Thyroid gland (tissue), 4 donors: ENCODE measurements at places on chromosomes 12 and 14.

DNA sequence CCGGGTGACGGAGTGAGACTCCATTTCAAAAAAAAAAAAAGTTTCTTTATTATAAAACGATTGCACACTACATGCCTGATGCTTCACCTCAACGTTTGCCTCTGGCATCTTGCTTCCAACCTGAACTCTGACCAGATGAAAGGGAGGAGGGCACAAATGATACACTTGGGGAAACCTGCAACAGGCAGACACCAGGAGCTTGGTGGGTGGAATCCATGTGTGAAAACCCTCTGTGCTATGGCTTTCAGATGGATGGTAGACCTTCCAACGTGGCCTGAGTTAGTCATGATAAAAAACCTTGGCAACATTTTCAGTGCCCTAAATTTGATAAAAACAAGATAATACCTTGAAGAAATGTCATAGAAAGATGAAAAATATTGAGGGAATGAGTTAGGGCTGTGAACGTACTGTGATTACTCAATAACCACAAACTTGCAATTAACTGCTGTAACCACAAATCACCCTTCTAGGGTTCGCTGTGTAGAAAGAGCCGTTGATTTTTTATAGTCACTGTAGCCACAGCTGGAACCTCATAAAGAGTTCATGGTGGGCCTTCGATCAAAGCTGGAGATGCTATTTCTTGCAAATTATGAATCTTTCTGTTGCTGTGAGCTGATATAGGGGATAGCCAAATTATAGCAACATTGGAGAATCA, 26.1 kb upstream of the GZMB start:
- H3K4me3 ChIP-seq = no peak overlapping the region
- no peak overlapping the region for H3K27ac ChIP-seq
- no peak for DNase-seq
- no peaks in the 10 kb centered on the region for H3K4me1 ChIP-seq
- H3K36me3 ChIP-seq = no peaks in the 10 kb centered on the region

DNA sequence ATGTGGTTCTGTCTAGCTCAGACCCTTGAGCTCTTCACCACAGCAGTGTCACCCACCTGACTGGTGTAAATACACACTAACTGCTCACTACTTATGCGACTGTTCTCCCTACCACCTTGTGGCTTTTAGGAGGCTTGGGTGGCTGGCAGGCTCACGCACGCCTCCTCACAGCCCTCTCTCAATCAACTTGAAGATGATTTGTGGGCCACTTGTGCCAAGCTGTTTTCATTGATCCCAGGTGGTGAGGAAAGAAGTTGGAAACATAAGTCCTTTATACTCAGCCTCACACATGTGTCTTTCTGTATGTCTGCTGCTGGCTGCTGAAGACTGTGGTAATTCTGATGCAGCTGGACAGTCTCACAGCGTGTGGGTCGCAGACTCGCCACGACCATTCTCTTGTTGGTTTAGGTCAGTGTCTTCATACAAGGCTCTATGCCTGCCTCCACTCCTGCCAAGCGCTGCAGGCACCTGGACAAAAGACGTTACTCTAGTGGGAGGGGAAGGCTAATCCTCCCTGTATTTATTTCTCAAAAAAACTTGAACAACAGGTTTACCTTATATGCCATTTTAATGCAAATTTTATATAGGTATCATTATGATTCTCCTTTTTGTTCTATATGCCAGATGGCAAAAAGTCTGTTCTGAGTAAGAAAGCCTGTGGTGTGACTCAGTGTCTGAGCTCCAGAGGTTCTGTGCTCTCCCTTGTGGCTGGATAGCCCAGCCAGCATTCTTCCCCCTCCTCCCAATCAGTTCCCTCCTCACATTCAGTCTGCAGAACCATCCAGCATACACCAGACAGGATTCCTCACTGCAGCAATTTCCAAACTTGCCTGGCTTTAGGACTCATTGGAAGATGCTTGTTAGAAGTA, 115.6 kb downstream of the DIP2B start:
- peak overlapping the region; percentile 11 for H3K27ac ChIP-seq
- H3K36me3 ChIP-seq = no peaks in the 10 kb centered on the region
- H3K4me1 ChIP-seq = peaks cover 38% of the 10 kb centered on the region

DNA sequence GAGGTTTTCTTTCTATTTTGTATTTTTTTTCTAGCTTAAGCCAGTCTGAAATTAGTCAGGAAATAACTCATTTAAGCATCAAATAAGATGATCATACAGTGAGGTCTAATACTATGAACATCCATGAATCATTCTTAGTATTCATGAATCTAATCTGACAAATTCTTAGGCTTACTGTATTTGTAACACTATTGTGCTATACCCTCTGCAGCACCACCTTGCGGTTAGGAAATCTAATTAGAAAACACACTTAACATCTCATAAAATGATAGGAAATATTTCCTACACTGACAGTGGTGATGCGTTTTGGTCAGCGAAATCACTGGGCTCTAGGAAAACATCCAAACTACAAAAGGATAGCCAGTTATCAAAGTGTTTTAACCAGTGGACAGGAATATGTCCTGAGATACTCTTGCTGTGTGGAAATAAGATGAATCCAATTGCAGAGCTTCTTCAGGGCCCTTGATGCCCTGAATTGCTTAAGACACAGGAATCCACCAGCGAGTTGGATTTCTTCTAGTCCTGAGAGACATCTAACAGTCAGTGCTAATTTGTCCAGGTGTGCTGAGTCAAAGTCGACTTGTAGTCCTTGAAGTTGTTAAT, 109.3 kb upstream of the MYF6 start:
- no peaks in the 10 kb centered on the region for H3K27me3 ChIP-seq
- H3K36me3 ChIP-seq = no peaks in the 10 kb centered on the region
- H3K4me3 ChIP-seq = no peak overlapping the region
- H3K4me1 ChIP-seq = no peaks in the 10 kb centered on the region
- H3K27ac ChIP-seq = no peak overlapping the region
- no peak for DNase-seq

DNA sequence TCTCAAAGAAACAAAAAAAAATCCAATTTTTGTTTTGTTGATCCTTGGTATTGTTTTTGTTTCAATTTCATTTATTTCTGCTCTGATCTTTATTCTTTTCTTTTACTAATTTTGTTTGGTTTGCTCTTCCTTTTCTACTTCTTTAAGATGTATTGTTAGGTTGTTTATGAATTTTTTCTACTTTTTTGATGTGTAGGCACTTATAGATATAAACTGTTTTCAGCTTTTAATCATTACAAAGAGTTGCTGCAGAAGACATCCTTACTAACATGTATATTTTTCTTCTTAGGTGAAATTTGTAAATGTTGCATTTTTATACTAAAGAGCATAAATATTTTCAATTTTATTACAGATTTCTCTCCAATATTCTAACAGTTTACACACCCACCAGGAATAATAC, 69.8 kb downstream of the KNTC1 start:
- no peak overlapping the region for H3K4me3 ChIP-seq
- no peaks in the 10 kb centered on the region for H3K4me1 ChIP-seq
- DNase-seq = no peak

- no peak for DNase-seq
- H3K4me1 ChIP-seq = peaks cover 26% of the 10 kb centered on the region
- H3K27me3 ChIP-seq = no peaks in the 10 kb centered on the region
- H3K36me3 ChIP-seq = no peaks in the 10 kb centered on the region
Observed at GRCh38 chr14:68805414-68805813, 12.5 kb upstream of the ZFP36L1 start.

DNA sequence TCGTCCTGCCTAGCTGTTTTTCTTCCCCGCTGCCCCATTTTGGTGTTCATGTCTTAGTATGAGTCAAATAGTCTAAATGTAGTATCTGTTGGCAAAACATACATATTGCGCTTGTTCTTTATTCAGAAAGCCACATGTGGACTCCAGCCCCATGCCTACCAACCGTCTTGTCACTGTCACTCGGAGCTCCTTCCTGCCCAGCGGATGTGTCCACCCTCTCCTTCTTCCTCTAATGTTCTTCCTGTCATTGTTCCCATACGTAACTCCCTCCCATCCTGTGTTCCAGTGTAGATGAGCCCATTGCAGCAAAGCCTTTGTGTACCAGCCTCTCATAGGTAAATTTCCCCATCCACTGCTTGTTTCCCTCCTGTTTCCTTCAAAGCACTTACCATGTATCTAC, 120.5 kb downstream of the TMX1 start:
- H3K27me3 ChIP-seq = no peaks in the 10 kb centered on the region
- no peak overlapping the region for H3K27ac ChIP-seq
- DNase-seq = no peak
